ENCODE measurements at places on chromosomes 2 and 18.

GRCh38 chr2:237305579-237305978, 108.4 kb downstream of the COL6A3 start:
- DNase-seq = no peak

DNA sequence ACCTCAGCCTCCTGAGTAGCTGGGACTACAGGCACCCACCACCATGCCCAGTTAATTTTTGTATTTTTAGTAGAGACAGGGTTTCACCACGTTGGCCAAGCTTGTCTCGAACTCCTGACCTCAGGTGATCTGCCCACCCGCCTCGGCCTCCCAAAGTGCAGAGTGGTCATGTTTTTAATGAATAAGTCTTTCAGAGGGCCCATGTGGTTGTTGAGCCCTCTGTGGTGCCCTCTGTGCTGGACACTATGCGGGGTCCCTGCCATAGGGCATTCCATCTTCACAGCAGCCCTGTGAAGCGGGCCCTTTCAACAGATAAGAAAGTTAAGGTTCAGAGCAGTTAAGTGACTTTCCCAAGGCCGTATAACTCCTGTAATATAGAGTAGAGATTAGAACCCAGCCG, 25.9 kb downstream of the MYO7B start:
- DNase-seq = no peak

GRCh38 chr2:144421606-144422510, 98.1 kb downstream of the ZEB2 start:
- no peak for DNase-seq

GRCh38 chr2:149692961-149693396, 105.4 kb upstream of the MMADHC start:
- DNase-seq = no peak

GRCh38 chr2:5967506-5967905, 275.3 kb downstream of the SOX11 start:
- no peak for DNase-seq

GRCh38 chr2:189553504-189554088, 27.0 kb downstream of the SLC40A1 start:
- no peak for DNase-seq

GRCh38 chr2:241730671-241731293, 3.6 kb upstream of the D2HGDH start:
- DNase-seq = no peak

- DNase-seq = no peak
These were observed 403.5 kb downstream of the SETBP1 start for GRCh38 chr18:45084206-45084605.

GRCh38 chr2:101089419-101089818, 61.8 kb downstream of the TBC1D8 start:
- no peak for DNase-seq

DNA sequence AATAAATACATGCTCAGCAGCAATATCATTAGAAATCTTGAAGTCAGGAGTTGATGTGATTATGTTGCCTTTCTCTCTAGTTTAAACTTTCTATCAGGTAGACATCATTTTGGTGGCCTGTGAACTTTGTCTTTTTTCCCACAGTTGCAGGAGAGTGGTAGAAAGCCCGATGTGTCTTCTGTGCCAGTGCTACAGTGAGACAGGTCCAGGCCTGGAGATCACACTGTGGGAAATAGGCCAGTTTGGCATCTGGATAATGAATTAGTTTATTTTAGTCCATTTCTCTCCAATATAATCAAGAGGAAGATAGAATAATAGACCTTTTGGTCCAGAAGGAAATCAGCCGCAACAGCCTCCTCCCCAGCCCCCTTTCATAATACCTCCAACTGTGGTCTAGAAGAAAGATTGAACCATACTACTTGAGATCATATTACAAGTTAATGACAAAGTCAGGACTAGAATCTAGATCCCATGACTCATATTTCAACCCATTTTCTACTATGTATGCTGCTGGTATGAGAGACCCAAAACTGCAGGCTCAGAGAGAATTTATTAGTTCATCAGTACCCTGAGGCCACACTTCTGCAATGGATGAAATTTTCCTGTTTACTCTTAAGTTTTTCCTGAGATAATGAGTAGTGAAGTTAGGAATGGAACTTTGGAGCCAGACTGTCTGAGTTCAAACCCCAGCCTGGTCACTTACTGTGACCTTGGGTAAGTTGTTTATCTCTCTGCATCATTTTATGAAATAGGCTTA, 20.6 kb downstream of the KCMF1 start:
- no peak for DNase-seq

- no peak for DNase-seq
These were observed 144.5 kb downstream of the EXOC6B start for GRCh38 chr2:72681016-72681995.

- DNase-seq = no peak
These were observed 58.7 kb upstream of the RMDN2 start for GRCh38 chr2:37866171-37866934.

DNA sequence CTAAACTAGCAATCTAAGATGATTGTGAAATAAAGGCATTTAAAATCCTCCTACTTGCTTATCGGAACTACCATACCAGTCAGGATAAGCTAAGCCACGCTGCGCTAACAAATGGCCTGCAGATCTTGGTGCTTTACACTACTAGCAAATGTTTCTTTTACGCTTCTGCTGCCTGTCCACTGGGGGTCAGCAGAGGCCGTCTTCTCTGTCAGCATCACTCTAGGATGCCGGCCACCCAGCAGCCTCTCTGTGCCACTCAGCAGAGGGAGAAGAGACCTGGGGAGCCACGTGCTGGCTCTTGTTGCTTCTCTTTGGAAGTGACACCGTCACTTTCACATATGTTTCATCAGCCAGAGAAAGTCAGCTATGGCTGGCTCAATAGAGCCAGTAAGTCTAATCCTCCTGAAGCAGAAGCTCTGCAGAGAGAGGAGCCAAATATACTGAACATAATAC, 36.6 kb downstream of the COPS8 start:
- DNase-seq = no peak

- DNase-seq = no peak
These were observed 41.1 kb downstream of the LIMS1 start for GRCh38 chr2:108575132-108575966.

GRCh38 chr2:121184248-121184862, 100.6 kb downstream of the TFCP2L1 start:
- DNase-seq = no peak

GRCh38 chr2:75456111-75456510, 104.6 kb downstream of the EVA1A start:
- DNase-seq = no peak

DNA sequence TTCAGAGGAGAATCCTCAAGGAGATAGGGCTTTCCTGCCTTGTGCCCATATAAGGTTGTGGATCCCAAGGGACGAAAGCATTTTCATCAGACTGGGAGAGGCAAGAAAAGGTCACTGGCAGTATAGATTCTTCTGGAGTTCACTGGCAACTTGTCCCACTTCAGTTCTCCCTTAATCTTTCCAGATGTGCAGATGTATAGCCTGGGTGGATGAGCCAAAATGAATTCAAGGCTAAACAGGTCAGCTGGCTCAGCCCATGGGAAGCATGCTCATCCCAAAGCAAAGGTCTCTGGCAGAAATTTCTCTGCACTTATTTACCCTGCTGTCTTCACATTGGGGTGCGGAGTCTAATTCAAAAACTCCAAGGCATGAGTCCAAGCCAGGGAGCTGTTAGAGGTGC, 148.9 kb upstream of the TNP1 start:
- no peak for DNase-seq

GRCh38 chr2:240618776-240619175, 6.5 kb upstream of the GPR35 start:
- no peak for DNase-seq

DNA sequence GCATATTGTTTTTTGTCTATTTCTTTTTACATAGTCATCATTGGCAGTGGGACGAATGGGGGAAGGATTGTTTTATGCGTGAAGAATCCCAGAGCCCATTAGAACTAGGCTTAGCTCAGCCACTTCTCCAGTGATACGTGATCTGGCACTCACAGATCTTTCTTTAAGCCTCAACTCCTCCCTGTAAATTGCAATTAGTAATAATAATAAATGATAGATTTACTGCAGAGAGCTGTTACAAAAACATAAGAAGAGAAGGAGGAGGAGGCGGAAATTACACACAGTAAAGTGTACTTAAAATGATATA, 629.3 kb downstream of the NRXN1 start:
- DNase-seq = no peak

DNA sequence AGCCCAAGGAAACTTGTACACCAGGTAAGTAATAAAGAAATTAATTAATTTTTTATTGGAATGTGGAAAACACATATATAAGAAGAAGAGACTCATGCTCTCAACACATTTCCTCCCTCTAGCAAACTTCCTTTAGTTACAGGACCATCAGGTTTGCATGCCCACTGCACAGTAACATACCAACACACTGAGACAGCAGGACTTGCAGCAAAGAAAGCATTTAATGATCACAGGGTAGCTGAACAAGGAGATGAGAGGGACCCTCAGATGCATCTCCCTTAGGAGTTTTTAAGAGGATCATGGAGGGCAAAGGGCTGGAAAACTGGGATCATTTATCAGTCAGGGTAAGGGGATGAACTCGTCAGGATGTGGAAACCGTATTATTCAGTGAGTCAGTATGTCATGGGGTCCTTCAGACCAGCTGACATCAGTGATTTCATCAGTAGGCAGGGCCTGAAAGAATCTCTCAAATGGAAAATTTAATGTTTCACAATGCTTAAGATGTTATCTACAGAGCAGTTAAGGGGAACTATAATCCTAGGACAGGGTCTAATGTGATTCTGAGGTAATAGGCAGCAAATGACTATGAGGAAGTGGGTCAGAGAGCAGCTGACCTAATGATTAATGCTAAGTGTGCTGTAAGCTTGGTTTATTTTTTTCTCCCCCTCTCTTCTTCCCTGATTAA, 193.8 kb upstream of the RND3 start:
- no peak for DNase-seq

DNA sequence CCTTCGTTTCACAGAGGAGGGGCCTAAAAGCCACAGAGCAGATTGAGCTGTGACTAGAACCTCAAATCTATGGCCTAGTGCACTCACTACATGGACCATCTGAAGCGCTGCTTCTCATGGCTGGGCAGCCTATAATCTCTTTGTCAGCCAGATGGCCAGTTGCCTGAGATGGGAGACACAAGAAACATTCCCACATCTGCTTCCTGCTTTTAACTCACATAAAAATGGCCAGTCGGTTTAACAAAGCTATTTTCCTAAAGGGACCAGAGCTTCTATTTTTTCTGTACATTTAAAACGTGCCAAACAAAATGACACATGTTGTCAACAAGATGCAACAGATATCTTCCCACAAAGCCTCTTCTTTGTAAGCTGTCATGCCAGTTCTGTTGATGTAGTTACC, 173.8 kb downstream of the GFPT1 start:
- DNase-seq = no peak

GRCh38 chr2:11155381-11156035, at the start of gene SLC66A3:
SLC66A3 (plus strand) TSS chr2:11155467; CDS start chr2:11155547, 80 bp downstream.
- no peak for DNase-seq

DNA sequence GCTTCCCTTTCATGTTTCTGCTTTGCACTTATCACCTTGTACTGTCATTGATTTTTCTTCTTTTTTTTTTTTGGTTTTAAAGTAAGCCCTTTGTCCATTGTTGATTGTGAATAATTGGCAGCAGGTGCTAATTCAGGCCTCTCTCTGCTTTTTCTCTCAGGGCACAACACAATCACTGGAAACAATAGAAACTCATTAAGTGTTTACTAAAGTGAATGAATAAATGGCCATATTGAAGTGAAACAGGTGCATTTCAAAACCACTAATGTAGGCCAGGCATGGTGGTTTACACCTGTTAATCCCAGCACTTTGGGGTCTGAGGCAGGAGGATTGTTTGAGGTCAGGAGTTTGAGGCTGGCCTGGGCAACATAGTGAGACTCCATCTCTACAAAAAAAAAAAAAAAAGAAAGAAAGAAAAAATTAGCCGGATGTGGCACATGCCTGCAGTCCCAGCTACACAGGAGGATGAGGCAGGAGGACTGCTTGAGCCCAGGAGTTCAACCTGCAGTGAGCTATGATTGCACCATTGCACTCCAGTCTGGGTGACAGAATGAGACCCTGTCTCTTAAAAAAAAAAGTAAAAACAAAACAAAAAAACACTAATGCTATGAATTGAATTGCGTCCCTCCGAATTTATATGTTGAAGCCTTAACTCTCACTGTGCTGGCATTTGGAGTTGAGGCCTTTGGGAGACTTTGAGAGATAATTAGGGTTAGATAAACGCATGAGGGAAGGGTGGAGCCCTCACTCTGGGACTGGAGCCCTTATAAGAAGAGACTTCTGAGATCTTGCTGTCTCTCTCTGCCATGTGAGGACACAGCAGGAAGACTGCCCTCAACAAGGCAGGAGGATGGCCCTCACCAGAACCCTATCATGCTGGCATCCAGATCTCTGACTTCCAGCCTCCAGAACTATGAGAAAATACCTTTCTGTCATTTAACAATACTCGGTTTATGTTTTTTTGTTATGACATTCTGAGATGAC, 19.9 kb downstream of the SLC38A11 start:
- no peak for DNase-seq

DNA sequence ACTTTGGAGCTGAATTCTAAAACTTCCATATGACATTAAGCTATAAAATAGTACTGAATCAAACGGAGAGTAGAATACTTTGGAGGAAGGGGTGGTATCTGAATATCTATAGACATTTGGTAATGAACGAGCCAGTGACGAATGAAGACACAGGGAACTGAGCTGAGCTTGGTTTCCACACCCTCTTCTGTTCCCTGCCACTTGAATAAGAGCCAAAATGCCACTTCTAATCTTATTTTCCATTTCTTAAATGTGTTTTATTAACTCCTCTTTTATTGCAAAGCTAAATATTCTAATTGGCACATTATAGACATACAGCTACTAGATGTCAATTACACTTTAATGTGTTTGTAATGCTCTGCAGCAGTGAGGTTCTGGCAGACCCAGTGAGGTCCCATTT, 76.1 kb downstream of the AFF3 start:
- DNase-seq = no peak

GRCh38 chr18:6355789-6356589, 58.7 kb downstream of the L3MBTL4 start:
- no peak for DNase-seq

DNA sequence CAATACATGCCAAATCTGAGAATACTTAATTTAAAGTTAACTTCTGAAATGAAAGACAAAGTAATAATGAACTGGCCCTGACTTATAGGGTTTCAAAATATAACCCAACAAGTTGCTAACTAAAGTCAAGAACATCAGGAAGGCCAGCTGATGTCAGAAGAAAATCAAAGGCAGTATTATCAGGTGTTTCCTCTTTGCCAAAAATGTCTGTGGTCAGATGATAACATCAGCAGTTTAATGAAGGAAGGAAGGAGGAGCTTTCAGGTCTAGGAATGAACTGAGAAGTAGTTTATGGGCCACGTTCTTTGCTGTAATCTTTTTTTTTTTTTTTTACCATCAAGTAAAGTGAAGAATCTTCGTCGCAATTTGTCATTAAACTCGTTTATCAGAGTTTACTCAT, 40.9 kb downstream of the CDH2 start:
- DNase-seq = no peak

DNA sequence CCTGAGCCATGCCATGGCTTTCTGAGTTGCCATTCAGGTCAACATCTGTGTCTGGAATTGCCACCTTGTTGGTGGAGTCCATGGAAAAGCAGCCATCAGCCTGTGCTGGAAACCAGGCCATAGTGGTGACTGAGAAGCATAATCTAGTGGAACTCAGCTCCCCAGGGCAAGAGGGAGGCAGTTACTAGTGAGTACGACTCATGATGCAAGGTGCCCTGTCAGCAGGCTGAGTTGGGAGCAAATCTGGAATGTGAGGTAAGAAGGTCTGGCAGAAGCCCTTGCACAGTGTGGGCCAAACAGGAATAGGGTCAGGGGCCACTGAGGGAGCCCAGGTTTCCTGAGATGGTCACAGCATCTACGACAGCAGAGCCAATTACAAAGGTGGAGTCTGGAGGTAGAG, 37.1 kb downstream of the SULT1C2 start:
- DNase-seq = no peak

GRCh38 chr18:49757513-49758262, 55.6 kb downstream of the ACAA2 start:
- DNase-seq = no peak

Data from effector memory CD4-positive, alpha-beta T cell (primary cell).